ENCODE measurements at places on chromosomes 16 and 17.
A peak's percentile ranks its signal among the peaks of the same experiment; 100 is the strongest.

DNA sequence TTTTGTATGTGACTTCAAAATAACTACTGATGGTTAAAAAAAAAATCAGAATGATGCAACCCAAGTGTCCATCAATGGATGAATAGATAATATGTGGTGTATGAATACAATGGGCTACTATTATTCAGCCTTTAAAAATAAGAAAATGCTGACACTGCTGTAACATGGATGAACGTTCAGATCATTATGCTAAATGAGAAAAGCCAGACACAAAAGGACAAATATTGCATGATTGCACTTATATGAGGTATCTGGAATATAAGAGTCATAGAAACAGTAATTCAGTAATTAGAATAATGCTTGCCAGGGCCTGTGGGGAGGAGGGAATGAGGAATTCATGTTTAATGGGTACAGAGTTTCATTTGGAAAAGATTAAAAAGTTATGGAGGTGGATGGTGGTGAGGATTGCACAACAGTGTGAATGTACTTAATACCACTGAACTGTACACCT, 25.4 kb downstream of the TENT4B start:
- no peak for DNase-seq

DNA sequence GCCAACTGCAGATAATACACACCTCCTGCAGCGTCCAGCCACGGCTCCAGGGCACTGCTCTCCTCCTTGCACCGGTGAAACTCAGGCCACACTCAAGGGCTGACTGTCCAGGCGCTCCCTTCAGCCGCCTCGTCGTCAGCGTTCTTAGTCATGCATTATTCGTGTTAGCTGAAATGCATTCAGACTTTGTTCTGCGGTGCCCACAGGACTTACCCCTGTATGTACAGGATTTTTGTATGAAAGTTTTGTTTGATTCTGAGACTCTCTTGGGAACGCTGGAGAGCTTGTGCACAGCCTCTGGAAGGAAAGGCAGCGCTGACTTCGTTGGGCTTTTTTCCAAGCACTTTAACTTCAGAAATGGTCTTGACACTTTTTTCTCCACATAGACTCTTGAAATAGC, 22.1 kb downstream of the CIBAR2 start:
- no peak for DNase-seq

DNA sequence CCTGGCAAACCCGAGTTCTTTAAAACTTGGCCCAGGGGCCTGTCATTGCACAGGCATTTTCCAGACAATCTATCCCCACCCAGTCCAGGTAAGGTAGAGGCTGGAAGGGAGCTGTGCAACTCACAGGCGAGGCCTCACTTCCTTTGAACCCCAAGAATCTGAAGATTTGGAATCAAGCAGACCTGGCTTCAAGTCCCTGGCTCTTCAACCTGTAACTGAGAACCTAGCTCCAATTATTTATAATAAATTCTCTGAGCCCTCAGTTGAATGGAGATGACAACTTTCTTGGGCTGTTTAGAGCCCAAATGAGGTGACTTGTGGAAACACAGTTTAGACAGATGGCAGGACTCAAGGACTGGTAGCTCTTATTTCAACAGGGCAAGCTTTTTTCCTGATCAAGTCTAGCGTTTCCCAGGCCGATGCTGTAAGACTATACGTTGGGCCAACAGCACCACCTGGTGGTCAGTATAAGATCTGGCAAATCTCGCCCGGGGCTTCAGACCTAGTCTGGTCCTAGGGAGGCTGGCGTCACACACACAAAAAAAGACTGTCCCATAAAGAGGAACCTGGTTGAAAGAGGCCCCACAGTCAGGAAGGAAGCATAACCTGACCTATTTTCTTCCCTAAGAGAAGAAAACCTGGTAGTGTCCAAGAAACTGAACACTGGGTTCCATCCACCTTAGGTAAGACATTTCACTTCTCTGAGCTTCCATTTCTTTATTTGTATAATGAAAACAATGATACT, 117.9 kb downstream of the C17orf67 start:
- peak; percentile 44 for DNase-seq

DNA sequence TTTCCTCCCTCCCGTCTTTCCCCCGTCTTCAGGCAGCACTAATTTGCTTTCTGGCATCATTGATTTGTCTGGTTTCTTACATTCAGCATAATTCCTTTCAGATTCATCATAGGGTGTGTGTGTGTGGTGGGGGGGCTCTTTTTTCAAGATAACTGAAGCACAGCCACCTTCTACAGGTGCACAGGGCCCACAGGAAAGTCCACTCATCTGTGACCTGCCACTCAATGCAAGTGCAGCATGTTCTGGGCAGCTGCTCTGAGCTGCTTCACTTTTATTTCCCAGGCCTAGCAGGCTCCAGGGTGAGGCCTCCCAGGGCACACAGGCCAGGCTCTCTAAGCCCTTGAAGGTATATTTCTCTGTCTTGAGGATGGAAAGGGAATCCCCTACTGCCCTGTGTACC, 35.2 kb upstream of the MYH10 start:
- no peak for DNase-seq

- DNase-seq: no peak
These were observed at the start of gene SLC6A2 for GRCh38 chr16:55655897-55656681. Gene SLC6A2, plus strand, starts transcription at chr16:55655988. Its CDS starts 707 bp downstream, at chr16:55656695.

DNA sequence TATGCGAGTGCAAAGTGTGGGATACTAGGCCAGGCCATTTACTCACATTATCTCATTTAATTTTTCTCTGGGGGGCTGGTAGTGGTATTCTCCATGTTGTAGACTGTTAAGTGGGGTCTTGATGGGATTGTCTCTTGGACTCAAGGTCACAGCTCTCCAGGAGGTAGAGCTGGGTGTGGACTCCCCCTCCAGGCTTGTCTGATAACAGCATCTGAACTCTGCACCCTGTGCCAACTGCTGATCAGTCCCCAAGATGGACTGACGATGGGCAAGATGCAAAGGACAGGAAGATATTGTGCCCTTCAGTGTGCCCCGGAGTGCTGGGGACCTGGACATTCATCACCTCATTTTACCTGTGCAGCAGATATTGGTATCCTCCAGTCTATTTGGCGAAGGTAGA, 147.8 kb downstream of the MSI2 start:
- no peak for DNase-seq

DNA sequence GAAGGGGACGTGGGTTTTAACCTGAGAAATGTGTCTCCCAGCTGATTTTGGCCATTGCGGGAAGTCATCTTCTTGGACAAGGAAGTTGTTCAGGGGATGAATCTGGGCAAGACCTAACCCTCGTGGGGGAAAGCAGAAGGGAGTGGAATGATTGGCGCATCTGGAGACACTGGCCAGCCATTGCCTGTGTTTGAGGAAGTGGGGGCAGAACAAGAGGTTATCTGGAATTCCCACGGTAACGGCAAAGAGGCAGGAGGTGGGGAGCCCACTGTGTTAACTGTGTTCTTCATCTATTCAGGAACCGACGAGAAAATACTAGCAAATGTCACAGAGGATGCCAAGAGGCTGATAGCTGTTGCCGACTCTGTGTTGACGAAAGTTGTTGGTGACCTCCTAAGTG, 66.9 kb downstream of the RNF213 start:
- no peak for DNase-seq

DNA sequence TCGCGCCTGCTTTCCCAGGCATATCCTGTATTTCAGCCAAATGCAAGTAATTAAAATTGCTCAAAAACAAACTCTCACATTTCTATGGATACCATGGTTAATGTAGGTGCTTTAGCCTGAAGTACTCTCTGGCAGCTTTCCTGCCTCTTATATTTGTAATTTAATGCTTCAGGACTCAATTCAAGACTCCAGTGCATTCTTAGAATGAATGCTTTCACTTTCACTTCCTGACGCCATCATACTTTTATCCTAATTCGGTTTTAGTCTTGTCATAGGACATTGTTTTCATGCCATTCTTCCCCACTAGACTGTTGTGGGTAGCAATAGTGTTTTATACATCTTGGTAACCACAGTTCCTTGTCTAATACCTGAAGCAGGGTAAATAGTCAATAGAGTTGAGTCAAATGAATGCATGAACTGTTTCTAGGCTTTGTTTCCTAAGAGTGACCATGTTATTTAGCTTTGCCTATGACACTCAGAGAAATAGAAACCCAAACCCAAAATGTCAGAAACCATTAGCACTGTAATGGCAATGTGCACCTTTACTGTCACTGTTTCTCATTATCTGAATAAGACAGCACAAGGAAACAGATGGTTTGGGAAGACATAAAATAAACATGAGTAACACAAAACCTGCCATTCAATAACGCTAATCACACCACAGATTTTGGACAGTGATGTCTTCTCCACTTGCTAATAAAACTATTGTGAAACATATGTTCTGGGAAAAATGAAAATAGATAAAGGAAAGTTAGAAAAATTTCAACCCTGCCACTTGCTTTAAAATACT, 705.5 kb downstream of the CDH11 start:
- no peak for DNase-seq

- no peak for DNase-seq
These were observed 22.3 kb downstream of the ADGRG5 start for GRCh38 chr16:57564571-57565270.

- peak; percentile 25 for DNase-seq
These were observed 11.5 kb downstream of the ZNF597 start for GRCh38 chr16:3431779-3432219.

DNA sequence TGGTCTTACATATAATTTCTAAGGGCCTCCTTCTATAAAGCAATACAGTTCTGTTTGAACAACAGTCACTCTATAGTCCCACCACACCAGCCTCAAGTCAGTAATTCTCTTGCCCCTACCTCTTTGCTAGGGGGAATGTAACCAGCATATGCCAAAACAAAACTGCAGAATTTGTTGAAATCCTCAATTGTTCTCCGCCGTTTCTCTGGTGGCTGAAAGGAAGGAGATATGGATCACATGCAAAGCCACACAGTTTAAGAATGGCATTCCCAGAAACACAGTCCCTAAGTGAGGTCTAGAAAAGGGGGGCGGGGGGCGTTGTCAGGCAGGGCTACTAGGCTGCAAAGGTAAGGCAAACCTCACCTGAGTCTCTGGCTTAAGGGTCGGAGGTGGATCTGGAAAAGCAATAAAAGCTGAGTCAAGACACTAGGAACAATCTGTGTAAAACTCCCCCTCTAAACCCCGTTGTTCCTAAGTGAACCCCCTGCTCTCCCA, 1.9 kb downstream of the PHF23 start:
- no peak for DNase-seq

DNA sequence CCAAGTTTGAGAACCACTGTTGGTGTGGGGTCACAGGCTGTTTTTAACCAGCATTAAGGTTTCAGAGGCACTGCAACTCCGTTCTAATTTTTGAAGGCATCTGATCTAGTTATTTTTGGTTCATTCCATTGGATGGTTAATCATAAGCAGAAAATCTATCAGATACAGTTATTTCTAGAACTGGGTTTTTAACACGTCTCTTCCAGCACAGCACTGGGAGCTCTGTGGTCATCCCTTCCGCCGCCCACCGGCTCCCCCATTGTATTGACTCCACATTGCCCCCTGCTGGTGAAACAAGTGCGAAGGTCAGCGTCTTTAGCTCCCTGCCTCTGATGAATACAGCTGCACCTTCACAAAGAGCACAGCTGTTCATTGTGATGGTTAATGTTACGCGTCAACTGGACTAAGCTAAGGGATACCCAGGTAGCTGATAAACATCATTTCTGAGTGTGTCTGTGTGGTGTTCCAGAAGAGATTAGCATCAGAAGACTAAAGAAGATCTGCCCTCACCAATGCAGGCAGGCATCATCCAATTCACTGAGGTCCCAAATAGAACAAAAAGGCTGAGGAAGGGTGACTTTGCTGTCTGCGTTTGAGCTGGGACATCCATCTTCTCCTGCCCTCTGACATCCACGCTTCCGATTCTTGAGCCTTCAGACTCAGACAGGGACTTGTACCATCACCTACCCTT, 8.5 kb downstream of the CCL18 start:
- peak; percentile 58 for DNase-seq

DNA sequence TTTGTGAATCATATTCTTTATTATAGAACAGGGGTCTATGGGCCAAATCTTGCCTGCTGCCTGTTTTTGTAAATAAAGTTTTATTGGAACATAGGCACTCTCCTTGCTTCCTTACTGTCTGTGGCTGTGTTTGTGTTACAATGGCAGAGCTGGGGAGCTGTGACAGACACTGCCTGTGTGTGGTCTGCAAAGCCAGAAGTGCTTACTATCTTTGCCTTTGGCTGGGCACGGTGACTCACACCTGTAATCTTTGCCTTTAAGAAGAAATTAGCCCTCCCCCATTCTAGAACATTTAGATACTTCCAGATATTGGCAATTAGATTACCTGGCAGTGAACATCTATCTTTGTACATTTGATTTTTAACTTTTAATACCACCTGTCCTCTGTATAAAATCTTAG, 308.3 kb downstream of the FOXL1 start:
- no peak for DNase-seq

GRCh38 chr16:54937671-54938211, 7.1 kb downstream of the IRX5 start:
- no peak for DNase-seq

- DNase-seq: no peak
These were observed 81.6 kb downstream of the ARHGAP23 start for GRCh38 chr17:38509772-38510420.

- no peak for DNase-seq
These were observed 32.5 kb downstream of the NMT1 start for GRCh38 chr17:45093444-45094110.

DNA sequence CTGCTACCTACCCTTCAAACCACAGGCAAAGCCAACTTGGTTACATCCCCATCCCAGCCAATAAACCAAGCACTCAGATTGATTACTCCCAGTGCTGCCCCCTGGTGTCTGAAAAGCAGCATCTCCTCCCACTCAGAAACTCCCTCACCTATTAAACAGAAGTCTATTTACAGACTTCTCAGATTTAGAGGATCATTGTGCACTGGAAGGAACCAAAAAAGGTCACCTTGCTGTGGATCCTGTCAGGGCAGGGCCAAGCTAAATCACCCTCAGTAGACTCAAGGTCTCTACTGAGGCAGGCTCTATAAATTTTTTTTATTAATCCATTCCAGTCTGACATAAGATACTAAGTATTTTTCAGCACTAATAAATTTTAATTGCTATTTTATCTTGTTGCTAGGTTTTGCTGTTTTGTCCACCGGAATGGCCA, 17.6 kb downstream of the HIGD1B start:
- DNase-seq: peak; percentile 35

DNA sequence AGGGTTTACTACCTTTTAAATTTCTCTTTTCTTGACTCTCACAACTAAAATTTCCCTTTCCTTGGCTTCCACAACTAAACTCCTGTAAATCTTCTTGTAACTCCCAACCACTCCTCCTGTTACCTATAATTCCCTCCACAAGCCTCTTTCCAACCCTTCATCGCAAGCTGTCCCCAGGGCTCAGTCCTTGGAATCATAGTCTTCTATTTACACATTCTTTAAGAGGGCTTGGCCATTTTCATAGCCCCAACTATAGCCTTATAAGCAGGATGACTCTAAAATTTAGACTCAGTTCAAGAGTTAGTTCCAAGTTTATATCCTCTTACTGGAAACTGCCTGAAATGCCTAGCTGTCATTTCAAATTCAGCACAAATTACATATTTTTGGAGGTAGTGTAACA, 23.9 kb downstream of the GLG1 start:
- DNase-seq: no peak

GRCh38 chr16:82999711-83000110, 372.9 kb downstream of the CDH13 start:
- no peak for DNase-seq

GRCh38 chr17:17672453-17673368, 8.5 kb upstream of the RAI1 start:
- no peak for DNase-seq
